ENCODE measurements at places on chromosomes 12 and 14. TPM values are rescaled to one million over a fixed set of nuclear protein-coding genes. Genes with fewer than 3 reads are reported as not detected.

Gene GLI1
- total RNA-seq: 4.5 TPM

Gene HOTAIR
- total RNA-seq: 0.12 TPM

Gene ISM2
- 0.41 TPM for total RNA-seq

Gene BORCS5
- 9.7 TPM for total RNA-seq

Gene EGLN3
- 5.3 TPM for total RNA-seq

Gene OTX2
- not detected for total RNA-seq

Gene DIO2
- 1.8 TPM for total RNA-seq

Gene EPYC
- not detected for total RNA-seq
